CD4-positive, CD25-positive, alpha-beta regulatory T cell (primary cell): ENCODE measurements at places on chromosomes 12 and 14. TPM values are rescaled to one million over a fixed set of nuclear protein-coding genes. Genes with fewer than 3 reads are reported as not detected.

DNA sequence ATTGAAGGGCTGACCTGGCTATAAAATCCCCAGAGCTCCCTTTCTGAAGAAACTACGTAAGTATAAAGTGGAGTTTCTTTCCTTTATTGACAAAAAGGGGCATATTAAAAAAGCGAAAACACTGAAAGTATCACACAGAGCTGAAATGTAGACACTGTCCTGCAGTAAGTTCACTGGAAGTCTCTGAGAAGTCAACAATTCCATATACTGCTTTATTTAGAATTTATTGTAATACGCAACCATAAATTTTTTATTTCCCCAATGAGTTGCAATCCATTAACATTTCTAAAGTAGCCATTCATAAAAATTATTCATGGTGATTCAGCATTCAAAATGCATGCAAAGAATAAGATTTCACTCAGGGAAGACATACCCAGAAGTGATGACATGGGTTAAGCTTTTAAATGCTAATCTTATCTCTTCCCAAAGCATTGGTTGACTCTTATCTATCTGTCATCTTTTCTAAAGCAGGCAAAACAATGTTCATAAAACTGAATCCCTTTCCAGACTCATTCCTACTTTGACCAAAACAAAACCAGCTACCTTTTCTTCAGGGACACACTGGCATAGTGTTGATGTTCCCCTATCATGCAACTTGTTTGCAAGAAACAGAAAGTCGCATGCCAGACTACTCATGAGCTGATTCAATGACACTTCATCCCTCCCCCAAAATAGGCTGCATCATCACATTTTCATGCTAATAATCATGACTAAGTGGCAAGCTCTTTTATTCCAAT is 17.3 kb downstream of the KITLG start:
- H3K4me1 ChIP-seq, result no peaks in the 10 kb centered on the region
- H3K27me3 ChIP-seq, result no peaks in the 10 kb centered on the region
- H3K36me3 ChIP-seq, result no peaks in the 10 kb centered on the region
- H3K4me3 ChIP-seq, result no peak overlapping the region
- H3K27ac ChIP-seq, result no peak overlapping the region

DNA sequence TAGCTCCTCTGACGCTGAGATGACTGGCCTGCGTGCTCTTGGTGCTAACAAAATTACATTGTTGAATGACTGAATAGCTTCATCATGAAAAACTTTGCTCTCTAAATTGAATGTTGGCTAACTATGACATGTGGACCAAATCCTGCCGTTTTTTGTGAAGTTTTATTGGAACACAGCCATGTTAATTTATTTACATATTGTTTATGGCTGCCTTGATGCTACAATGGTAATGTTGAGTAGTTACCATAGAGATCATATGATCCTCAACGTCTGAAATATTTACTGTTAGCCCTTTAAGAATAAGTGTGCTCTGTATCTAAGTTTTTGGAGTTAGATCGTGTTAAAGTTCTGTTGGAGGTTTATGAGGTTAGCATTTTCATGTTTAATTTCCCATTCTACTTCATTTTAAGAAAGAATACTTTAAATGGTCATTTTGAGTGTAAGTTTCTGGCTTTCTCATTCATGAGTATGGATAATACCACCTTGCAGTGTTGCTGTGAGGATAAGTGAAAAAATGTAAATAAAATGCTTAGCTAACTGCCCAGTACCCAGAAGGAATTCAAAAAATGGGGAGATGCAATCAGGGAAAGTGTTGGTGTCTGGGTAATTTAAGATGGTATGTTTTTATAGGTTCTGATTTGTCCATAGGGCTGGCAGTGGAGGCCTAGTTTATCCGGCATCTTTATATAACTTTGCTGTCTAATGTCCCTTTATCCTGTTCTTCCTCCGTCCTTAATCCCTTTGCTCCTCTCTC is 35.3 kb downstream of the NUBPL start:
- peaks cover 5% of the 10 kb centered on the region for H3K36me3 ChIP-seq
- no peaks in the 10 kb centered on the region for H3K27me3 ChIP-seq
- no peaks in the 10 kb centered on the region for H3K4me1 ChIP-seq
- no peak overlapping the region for H3K27ac ChIP-seq

TMTC2 gene
- total RNA-seq, result 6.3 TPM

GRCh38 chr12:130581782-130582181 is 134.3 kb downstream of the RIMBP2 start:
- H3K27ac ChIP-seq, result no peak overlapping the region
- H3K27me3 ChIP-seq, result no peaks in the 10 kb centered on the region
- no peak for DNase-seq

SERPINA4 gene
- not detected for total RNA-seq

GRCh38 chr12:91230841-91231240 is 48.2 kb upstream of the DCN start:
- H3K27ac ChIP-seq, result no peak overlapping the region
- no peak overlapping the region for H3K4me3 ChIP-seq
- H3K27me3 ChIP-seq, result no peaks in the 10 kb centered on the region
- no peak for DNase-seq

GRCh38 chr14:58749066-58749669 is 111.4 kb downstream of the DACT1 start:
- no peak overlapping the region for H3K27ac ChIP-seq
- no peaks in the 10 kb centered on the region for H3K36me3 ChIP-seq
- DNase-seq, result no peak
- no peaks in the 10 kb centered on the region for H3K27me3 ChIP-seq
- H3K4me1 ChIP-seq, result no peaks in the 10 kb centered on the region

- no peaks in the 10 kb centered on the region for H3K36me3 ChIP-seq
- no peaks in the 10 kb centered on the region for H3K27me3 ChIP-seq
- H3K27ac ChIP-seq, result no peak overlapping the region
- no peak for DNase-seq
Observed at GRCh38 chr12:118706437-118706836, 274.9 kb upstream of the SRRM4 start.

TAS2R8 gene
- not detected for total RNA-seq

DNA sequence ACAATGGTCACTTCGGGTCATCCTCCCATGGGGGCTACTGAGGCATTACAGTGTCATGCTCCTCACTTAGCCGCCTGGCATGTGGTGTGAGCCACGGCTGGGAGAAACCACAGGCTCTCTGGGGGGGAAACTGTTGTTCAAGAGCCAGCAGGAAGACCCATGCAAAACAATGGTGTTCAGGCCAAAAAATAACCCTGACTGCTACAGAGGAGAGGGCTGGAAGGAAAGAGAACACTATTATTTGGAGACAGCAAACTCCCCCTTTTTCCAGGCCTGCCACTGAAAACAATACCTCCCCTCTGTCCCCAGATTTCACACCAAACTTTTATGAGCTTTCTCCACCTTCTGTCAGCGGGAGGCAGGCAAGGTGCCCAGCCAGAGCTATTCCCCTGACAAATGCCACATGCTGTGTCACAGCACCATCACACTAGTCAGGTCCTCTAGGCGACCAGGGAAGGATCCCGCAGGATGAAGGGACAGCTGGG is 83.7 kb downstream of the CHGA start:
- peaks cover 13% of the 10 kb centered on the region for H3K36me3 ChIP-seq
- H3K4me1 ChIP-seq, result no peaks in the 10 kb centered on the region
- no peak overlapping the region for H3K4me3 ChIP-seq
- no peak overlapping the region for H3K27ac ChIP-seq
- no peak for DNase-seq

DNA sequence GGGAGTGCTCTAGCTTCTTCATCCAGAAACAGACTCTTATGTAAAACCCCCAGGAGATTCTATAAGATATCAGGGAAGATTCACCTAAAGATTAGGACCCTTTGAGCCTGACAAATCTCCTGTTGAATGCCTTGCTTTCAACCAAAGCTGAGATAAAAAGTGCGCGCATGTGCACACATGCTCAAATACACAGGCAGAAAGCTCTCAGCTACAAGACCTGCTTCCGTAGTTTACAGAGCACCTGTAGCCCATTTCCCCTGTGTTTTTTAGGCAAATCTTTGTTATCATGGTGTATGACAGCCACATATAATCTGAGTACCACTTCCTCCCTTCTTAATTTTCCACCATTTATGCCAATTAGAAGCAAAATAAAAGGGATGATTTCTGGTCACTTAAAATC is 866.9 kb downstream of the NRXN3 start:
- H3K27ac ChIP-seq, result no peak overlapping the region
- H3K27me3 ChIP-seq, result no peaks in the 10 kb centered on the region
- H3K4me3 ChIP-seq, result no peak overlapping the region

B4GALNT3 gene
- total RNA-seq, result 0.39 TPM

GRCh38 chr14:81523616-81524015 is 10.0 kb downstream of the SEL1L start:
- no peak for DNase-seq
- H3K27ac ChIP-seq, result no peak overlapping the region
- no peaks in the 10 kb centered on the region for H3K27me3 ChIP-seq
- peaks cover 58% of the 10 kb centered on the region for H3K36me3 ChIP-seq

DNA sequence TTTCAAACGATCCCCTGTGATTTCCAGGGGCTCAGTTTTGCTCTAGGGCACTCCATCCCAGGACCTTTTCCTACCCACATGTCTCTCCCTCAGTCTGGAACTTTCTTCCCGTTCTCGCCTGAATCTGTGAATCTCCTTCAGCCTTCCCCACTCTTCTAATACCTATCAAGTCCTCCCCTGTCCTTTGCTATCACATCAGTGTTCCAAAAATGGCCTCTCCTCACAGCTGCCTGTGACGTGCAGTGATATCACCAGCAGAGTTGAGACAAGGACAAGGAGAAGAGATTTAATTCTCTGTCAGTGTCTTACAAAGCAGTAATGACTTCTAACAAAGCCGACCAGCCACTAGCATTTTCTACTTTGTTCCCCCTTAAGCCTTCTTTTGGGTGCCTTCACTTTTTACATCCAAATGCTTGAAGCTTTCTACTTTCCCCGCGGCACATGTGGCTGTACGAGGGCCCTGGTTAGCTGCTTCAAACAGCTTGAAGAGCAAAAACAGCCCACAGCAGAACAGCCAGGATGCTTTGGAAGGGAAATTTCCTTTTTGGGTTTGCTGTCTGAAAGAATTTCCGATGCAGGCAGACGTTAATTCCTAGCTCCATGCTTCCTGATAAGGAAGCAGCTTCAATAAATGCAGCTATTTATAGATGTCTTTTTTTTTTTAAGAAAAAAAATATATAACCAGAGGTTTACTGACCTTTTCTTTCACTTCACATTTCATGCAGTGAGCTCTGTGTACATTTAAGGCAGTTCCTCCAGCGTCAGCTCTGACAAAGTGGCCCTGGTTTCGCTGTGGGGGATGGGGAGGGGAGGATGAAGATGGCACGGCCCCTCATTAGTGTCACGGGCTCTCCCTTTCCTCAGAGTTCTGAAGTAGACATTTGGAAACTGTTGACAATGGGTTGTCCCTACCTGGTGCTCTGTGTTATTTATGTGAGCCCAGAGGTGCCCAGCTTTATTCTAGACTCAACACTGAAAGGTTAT is 109.3 kb downstream of the ETV6 start:
- H3K27ac ChIP-seq, result no peak overlapping the region
- DNase-seq, result peak; percentile 23
- no peaks in the 10 kb centered on the region for H3K27me3 ChIP-seq
- H3K4me1 ChIP-seq, result peaks cover 9% of the 10 kb centered on the region
- H3K4me3 ChIP-seq, result no peak overlapping the region
- H3K36me3 ChIP-seq, result peaks cover 14% of the 10 kb centered on the region

DNA sequence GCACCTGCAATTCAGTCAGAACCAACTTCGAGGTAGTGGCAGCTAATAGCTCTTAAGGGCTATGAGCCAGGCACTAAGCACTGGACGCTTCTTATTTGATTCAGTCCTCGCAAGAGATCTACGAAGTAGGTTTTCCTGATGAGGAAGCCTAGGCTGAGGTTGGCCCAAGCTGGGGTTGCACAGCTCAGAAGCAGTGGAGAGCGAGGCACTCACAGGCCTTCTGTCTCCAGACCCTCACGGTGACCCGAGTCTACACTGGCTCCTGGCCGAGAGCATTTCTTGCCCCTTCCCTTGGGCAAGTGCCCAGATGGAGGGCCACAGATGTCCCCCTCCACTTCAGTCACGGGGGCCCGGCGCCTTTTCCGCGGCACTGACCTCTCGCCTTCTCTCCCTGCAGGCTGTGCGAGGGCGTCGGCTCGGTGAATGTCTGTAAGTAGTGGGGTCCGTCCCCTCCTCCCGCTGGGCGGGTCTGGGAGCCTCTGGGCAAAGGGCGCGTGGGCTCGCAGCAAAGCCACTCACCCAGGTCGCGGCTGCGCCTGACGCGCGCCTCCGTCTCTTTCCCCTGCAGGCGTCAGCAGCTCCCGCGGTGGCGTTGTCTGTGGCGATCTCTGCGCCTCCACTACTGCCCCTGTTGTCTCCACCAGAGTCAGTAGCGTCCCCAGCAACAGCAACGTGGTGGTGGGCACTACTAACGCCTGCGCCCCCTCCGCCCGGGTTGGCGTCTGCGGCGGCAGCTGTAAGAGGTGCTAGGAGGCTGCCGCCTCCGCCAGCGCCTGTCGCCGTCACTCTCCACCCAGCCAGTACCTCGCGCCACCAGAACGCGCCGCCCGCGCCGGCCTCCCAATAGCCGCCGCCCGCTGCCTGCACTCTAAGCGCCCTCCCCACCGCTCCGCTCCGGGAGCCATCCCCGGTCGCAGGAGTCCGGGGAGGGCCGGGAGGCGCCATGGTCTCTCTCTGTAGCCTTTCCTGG is 13.1 kb downstream of the KRT83 start:
- DNase-seq, result peak; percentile 23
- no peak overlapping the region for H3K27ac ChIP-seq
- peaks cover 6% of the 10 kb centered on the region for H3K4me1 ChIP-seq
